ENCODE measurements at places on chromosomes 3 and 15.

DNA sequence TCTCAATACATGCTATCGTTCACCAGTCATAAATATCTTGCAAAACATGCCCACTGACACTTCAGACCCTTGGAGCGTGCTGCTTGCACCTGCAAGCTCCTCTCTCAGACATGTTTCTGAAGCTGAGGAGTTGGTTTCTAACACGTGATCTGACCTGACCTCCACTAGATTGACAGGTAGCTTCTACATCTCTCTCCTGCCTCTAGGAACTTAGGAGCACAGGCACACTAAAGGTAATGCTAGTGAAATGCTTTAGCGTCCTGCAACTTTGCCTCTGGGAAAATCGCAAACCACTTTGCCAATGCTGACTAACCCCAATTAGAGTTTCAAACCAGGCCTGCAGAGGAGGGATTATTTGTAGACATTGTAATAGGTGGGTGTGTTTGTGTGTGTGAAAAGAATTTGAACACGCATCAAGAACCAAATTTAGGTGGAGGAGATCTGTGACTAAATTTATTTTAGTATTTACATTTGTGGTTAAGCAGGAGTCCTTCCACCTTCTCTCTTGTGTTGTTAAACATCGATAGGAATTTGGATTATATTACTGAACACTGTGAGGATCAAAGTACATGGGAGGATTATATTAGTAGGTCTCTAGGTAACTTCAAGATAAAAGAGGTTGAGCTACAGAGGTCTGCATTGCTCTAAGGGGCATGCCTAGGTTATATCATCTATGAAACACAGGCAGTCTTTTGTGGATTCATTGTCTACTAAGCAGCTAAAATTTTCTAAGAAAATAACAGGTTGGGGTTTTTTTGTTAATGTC lies 86.7 kb upstream of the ZBED2 start:
- no peak for DNase-seq

- no peak for DNase-seq
These were observed 107.1 kb upstream of the UBE2E2 start for GRCh38 chr3:23096041-23096440.

DNA sequence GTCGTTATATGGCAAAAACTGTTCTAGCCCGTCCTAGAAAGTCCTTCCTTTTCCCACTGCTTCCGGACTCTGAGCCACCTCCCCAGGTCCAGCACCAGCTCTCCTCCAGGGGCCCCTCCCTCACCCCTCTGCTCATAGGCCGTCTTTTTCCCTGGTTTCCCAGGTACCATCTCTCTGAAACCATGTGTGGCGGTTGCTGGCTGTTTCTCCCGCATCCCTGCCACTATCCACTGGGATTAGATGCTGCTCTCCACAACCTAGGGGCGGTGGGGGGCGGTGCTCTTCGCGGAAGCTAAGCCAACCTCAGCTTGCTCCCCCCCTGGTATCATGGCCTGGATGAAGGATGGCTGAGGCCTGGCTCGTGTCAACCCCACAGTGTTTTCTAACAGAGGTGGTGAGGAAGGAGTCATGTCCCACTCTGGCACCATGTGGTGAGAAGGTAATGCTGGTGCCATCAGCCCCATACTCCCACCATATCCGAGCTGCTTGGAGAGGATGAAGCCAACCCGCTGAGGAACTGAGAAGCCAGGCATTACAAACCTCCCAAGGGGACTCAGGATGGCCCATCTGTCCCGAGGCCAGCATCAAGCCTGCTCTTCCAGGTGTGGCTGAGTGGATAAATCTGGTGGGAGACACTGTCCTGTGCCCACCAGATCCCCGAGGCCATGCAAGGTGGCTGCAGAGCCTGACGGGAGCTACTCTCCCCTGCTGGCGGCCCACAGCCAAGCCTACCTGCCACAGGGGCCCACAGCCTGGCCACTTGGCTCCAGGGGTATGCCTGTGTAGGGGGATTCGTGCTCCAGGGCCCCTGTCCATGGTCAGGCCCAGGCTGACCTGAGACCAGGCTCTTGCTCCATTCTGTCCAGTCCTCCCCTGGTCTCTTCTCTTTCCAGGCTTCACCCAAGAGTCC lies 27.9 kb upstream of the SLC41A3 start:
- no peak for DNase-seq

DNA sequence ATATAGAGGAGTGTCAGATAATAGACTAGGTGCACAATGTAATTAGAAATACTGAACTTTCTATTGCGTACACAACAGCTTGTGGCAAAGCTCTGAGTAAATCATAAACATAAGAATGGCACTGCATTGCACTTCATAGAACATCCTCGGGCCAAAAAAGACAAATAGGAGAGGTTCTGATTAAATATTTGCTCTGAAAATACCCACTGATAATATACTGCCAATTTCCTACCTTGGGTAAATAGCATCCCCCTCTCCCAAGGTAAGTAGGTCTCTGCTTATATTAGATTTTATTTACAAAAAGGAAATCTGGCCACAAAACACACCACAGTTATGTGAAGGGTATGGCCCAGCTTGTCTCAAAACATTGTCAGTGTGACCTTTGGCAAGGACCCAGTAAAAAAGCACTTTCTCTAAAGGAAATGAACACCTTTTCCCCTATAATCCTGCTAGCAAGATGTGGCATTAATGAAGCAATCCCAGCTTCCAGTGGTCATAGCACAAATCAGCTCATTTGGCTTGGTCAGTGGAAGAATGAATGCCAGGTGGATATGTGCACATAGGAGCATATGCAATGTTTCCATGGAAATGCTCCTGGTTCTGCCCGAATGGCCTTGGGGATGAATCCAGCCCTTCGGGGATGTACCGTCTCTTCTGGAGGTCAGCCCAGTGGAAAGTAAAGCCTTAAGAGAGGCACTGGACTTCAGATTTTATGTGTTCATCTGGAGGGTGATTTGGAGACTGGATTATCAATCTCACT lies 315.9 kb downstream of the LSAMP start:
- no peak for DNase-seq

GRCh38 chr3:129239991-129240390 lies 9.4 kb upstream of the COPG1 start:
- DNase-seq: no peak

GRCh38 chr3:98628317-98628716 lies 34.9 kb upstream of the CPOX start:
- DNase-seq: no peak

- no peak for DNase-seq
These were observed 96.8 kb downstream of the ZNF385D start for GRCh38 chr3:21654241-21654640.
